ENCODE measurements at places on chromosomes 5 and 9. TPM values are rescaled to one million over a fixed set of nuclear protein-coding genes. Genes with fewer than 3 reads are reported as not detected.

CDHR2 gene
- total RNA-seq = 0.11 TPM

PCDHAC2 gene
- total RNA-seq = 2.0 TPM

GHR gene
- total RNA-seq = 14.9 TPM

GLRA1 gene
- total RNA-seq = not detected

BARHL1 gene
- not detected for total RNA-seq
